ENCODE measurements at places on chromosomes 6 and 20.

GRCh38 chr6:43790031-43790430 lies 20.0 kb downstream of the VEGFA start:
- peak; percentile 89 for DNase-seq

DNA sequence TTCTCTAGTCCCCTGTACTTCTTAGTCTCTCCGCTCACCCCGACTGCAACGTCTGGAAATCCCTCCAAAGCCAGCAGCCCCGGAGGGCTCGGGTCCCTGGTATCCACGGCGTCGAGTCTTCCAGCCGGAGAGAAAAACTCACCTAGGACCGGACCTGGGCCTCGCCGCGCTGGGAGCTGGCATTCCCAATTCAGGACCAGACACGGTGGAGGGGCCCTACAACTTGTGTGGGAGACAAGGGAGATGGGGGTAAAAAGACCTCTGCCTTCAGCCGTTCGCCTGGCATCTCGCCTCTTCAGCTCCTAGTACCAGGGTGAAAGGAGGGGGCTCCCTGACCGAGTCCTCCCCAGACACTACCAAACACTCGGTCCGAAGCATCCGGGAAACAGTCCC lies 64.3 kb downstream of the GPX5 start:
- no peak for DNase-seq

DNA sequence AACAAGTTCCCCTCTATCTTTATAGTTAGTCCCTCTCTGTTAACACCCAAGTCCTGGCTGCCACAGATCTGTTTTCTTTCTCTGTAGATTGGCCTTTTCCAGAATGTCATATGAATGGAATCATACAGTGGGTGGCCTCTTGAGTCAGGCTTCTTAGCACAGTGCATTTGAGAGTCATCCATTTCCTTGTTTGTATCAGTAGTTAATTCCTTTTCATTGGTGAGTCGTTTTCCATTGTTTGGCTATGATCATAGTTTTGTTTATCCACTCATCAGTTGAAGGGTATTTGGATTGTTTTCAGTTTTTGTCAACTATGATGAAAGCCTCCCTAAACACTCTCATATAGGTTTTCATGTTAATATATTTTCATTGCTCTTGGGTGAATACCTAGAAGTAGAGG lies 248.3 kb downstream of the ARID1B start:
- no peak for DNase-seq

DNA sequence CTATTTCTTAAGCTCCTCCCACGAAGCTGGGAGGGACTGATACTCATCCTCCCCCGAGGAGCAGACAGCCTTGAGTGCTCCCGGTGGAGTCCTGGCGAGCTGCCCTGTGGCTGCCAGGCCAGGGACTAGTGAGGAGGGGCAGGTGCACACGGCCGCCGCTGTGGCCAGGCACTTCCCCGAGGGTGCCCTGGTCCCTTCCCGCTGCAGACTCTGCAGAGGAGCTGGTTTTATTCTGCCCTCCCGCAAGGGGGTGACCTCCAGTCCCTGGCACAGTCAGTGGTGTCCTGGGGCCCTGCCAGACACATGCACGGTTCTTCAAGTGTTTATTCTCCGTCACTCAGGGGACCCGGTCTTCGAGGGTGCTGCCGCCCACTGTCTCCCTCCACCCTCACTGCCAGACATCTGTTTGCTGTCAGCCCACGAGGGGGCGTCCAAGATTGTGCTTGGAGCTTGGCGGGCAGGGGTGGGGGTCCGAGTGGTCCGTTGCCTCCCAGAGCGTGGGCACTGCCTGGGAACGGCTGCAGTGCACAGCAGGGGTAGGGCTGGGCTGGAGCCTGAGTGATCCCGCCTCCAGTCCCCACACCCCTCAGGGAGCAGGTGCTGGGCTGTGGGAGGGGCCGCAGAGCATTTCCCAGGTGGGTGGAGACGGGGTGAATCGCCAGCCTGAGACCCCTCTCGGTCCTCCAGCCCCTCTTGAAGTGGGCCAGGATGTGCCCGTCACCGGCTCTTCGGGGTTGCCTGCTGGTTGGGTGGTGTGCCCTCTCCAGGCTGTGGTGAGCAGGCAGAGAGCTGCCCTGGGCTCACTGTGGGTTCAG lies 3.1 kb upstream of the CABLES2 start:
- peak; percentile 10 for DNase-seq

- DNase-seq = no peak
These were observed 3.5 kb downstream of the FKBP1C start for GRCh38 chr6:63214816-63215215.

DNA sequence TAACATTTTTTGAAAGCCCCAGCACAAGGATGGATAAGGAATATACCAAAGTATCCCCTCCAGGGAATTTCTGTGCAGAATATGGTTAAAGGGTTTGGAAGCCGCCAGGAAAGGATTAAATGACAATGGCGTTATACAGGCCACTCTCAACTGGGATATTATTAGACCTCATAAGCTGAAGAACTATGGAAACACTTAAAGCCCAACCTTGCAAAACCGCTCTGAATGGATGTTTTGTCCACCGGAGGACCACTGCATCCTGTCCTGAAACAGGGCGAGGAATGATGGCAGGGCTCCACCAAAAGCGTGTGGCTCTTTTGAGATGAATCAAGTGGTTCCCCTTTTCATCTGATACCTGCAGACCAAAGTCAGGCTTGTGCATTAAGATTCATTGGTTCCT lies 32.4 kb downstream of the NFATC2 start:
- no peak for DNase-seq

GRCh38 chr20:20003031-20003954 lies 13.9 kb upstream of the NAA20 start:
- DNase-seq = peak; percentile 33

DNA sequence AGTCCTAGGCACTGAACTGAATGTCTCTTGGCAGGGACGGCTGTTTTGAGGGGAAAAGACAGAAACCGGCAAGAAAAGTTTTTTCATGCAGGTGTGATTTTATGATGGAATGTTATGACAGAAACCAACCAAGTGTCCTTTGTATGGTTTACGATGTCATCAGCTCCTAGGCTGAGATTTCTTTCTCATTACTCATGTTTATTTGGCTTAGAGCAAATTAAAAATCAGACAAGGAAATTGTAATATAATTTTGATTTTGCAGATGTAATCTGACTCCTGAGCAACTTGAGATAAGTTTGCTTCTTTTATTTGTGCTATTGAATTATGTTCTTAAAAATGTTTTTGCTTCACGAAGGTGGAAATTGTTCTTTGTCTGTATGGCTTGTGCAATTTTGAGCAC lies 58.8 kb upstream of the MAP3K7 start:
- DNase-seq = no peak

DNA sequence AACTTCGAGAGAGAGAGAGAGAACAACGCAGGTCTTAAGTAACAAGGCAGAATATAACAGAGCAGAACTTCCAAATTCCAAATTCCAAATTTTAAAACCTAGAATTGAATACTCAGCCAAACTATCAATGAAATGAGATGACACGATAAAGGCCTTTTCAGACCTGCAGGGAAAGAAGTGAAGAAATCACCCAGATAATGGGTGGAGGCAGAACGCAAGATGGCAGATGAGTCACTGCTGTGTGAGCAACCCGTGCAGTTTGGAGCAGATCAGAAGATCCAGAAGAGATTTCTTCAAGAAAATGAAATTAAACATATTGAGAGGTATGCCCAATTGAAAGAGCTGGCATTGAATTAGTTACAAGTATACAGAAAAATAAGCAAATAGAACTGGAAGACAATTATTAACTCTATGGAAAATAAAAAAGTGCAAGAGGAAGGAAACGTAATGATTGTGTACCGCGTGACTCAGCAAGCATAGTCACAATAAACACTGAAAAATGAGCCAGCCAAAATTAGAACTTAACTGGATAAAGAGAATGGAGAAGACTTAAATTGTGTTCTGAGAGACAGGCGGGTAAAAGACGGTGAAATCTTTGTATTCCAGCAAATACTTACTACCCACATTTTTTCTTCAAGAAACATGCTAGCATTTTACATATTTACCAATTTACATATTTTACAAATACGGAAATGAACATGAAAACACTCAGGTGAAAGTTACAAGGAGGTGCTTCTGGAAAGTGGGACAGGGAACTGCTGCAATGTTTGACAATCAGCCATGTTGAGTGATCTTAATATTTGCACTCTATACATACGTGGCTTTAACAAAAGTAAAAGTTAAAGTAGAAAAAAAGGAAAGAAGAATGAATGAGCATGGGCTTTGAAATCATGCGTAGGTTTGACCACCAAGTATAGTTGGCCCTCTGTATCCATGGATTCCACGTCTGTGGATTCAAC lies 87.9 kb upstream of the CDYL start:
- peak; percentile 62 for DNase-seq

GRCh38 chr20:50001784-50002311 lies 19.1 kb downstream of the SNAI1 start:
- DNase-seq = peak; percentile 76

GRCh38 chr6:37299990-37300389 lies 42.0 kb upstream of the TMEM217 start:
- DNase-seq = no peak

DNA sequence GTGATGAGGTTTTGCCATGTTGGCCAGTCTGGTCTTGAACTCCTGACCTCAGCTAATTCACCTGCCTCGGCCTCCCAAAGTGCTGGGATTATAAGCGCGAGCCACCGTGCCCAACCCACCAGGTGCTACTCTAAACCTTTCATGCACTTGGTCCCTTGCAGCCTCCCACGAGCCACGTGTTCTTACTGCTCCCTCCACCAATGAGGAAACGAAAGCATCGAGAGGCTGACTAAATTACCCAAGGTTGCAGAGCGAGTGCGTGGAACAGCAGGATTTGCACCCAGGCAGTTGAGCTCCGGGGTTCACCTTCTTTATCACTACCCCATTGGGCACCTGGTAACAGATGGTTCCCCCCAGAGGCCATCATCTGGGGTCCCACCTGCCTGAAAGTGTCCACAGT lies 208.3 kb downstream of the LY86 start:
- DNase-seq = no peak

GRCh38 chr6:15586503-15586902 lies 76.3 kb downstream of the DTNBP1 start:
- peak; percentile 6 for DNase-seq

GRCh38 chr20:10200330-10200729 lies 18.3 kb upstream of the SNAP25 start:
- DNase-seq = no peak

GRCh38 chr20:5797843-5798462 lies 47.8 kb downstream of the SHLD1 start:
- no peak for DNase-seq

DNA sequence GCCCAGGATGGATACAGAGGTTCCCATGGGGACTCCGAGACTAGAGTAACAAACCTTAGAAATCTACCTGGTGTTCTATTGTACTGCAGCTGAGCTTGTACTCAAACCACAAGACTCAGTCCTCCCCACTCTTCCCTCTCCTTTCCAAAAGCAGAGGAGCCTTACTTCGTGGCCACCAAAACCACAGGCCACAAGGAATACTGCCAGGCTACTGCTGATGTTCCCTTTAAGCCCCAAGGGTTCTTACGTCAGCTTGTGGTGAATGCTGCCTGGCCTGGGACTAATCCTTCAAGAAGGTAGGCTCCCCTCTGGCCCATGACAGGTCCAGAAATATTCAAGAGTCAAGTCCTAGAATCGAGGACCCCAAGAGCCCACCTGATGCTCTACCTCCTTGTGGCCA lies 10.5 kb upstream of the DEFB128 start:
- no peak for DNase-seq

DNA sequence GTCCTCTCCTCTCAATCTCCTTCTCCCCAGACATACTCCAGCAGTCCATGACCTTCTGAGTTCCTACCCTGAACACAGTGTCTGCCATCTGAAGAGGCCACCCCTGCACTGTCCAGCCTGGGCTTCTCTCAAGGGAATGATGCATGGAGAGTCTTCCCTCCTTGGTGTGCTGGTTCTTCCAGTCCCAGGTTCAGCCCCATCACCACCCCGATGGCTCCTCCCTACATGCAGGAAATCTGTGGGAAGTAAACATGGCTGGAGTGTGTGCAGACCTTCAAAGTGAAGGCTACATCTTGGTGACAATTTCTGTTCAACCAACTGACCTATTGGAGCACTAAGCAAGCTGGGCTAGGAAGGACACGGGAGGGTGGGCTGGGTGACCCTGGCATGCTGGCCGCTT lies 121.0 kb upstream of the JAG1 start:
- no peak for DNase-seq

- peak; percentile 45 for DNase-seq
These were observed 56.1 kb upstream of the LAMP5 start for GRCh38 chr20:9458138-9458796.

DNA sequence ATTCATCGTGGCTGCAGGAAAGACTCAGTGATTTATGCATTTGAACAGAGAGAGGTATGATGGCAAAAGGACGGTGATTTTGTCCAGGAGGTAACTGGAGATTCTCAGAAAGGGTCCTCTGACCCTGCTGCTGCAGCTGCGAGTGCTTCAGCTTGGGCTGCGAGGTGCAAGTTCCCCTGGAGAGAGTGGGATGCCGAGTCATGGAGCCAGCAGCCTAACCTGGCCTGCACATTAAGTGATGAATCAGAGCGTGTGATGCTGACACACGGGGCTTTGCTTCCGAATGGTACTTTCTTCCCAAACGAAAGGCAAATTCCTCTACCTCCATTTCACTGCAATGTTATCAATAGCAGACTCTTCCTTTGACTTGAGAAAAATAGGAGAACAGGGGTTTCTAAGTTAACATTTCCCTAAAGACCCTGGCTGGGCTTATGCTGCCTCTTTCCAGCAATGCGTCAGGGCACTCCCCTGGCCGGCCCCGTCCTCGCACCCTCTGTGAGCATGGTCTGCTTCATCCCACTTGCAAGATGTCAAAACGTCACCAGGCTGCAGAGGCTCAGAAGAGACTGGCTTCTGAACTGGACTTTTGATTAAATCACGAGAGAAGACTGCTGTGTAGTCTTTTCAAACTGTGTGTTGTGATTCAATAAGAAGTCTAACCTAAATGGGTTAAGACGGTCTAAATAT lies 628.0 kb upstream of the AGPAT4 start:
- no peak for DNase-seq

GRCh38 chr6:65045801-65046200 lies 661.2 kb downstream of the EYS start:
- DNase-seq = no peak

GRCh38 chr20:25389401-25389857 lies 1.2 kb downstream of the ABHD12 start:
- peak; percentile 29 for DNase-seq

DNA sequence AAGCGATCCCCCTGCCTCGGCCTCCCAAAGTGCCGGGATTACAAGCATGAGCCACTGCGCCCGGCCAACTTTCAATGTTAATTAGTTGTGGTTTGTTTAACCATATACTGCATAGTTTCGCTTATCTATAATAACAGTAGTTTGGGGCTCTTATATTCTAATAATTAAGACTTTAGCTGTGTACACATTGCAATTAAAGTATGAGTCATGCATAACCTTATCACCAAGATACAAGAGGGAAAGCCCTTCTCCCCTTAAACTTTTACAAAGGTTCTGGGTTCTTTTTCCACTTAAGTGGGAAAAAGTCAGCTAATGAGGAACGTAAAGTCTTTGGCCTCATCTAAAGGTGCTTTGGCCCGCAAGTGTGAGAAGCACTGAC lies 3.2 kb upstream of the MCCD1 start:
- no peak for DNase-seq

- no peak for DNase-seq
These were observed 41.0 kb upstream of the TMEM217 start for GRCh38 chr6:37298958-37299357.

DNA sequence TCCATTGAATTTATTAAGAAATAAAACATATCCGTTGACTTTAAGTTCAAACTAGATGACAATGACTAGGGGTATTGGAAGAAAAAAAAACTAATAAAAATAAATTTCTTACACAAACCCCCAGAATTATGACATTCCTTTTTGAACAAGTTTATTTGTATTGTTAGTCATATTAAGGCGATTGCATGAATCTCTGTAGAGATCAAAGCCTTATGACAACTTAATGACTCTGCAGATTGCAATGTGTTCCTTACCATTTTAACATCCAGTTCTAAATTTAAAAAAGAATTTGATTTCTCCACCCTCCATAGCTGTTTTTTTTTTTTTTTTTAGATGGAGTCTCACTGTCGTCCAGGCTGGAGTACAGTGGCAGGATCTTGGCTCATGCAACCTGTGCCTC lies 189.8 kb upstream of the CEP162 start:
- peak; percentile 41 for DNase-seq
